Activated B cell treated with CpG ODN at 0.5 μM for 24 hours (primary cell): ENCODE measurements at places on chromosomes 3 and 15.

- no peak for DNase-seq
These were observed 107.6 kb downstream of the RBPMS2 start for GRCh38 chr15:64667736-64668161.

GRCh38 chr3:55571216-55571813 is 84.2 kb upstream of the WNT5A start:
- DNase-seq = no peak

DNA sequence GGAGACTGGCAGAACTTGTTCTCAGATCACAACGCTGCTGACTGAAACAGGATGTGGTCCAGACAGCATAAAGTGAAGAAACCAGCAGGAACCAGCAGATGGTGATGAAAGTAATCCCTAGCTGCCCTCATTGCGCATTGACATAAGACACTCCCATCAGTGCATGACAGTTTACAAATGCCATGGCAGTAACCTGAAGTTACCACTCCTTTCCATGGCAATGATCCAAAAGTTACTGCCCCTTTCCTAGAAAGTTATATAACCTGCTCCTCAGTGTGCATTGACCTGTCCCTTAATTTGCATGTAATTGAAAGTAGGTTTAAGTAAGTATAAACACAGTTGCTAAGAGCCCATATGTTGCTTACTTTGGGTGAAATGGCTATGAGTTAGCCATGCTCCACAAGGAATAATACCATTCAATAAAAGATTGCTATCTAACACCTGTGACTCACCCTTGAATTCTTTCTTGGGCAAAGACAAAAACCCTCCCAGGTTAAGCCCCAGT is 149.1 kb upstream of the CD96 start:
- DNase-seq = no peak

- no peak for DNase-seq
These were observed 49.5 kb downstream of the HEG1 start for GRCh38 chr3:125006291-125006731.

- no peak for DNase-seq
These were observed 64.2 kb downstream of the MYO5A start for GRCh38 chr15:52464478-52464877.

DNA sequence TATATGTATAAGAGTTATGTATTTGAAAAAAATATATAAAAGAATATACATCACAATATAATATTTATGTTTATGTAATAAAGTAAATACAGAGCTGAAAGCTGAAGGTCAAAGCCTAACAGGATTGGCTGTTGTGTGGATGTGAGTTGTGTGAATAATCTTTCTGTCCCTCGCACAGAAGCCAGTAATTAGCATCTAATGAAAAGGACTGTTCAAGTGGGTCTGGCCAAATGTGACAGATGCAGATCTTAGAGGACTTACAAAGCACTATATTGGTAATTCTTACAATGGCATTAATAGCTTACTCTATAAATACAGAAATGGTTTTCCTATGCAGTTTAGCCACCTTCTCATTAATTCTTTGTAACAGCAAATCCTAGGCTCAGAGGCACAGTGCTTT is 2.4 kb downstream of the MKRN3 start:
- no peak for DNase-seq

DNA sequence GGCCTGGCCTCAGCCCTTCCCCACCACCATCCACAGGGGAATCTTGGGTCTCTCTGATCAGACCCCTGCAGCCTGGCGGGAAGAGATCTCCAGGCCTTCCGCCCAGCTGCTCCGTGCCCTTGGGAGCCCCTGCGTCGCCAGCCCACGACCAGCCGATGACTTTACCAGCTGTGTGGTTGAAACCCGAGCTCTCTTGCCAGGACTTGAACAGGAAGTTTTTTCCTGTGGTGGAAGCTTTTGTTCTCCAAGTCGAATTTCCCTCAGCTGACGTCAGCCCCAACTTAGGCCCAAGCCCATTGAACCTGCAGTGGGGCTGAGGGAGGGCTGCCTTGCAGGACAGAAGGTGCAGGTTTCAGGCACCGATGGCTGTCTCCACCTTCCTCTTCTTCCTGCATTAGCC is 51.7 kb upstream of the SMAD3 start:
- no peak for DNase-seq

GRCh38 chr3:101851072-101851770 is 1.9 kb downstream of the NFKBIZ start:
- no peak for DNase-seq

GRCh38 chr15:78957416-78958093 is 12.7 kb upstream of the CTSH start:
- DNase-seq = no peak

GRCh38 chr3:35966629-35967464 is 327.5 kb downstream of the ARPP21 start:
- DNase-seq = no peak
